ENCODE measurements at places on chromosomes 1 and 21.
A peak's percentile ranks its signal among the peaks of the same experiment; 100 is the strongest.

DNA sequence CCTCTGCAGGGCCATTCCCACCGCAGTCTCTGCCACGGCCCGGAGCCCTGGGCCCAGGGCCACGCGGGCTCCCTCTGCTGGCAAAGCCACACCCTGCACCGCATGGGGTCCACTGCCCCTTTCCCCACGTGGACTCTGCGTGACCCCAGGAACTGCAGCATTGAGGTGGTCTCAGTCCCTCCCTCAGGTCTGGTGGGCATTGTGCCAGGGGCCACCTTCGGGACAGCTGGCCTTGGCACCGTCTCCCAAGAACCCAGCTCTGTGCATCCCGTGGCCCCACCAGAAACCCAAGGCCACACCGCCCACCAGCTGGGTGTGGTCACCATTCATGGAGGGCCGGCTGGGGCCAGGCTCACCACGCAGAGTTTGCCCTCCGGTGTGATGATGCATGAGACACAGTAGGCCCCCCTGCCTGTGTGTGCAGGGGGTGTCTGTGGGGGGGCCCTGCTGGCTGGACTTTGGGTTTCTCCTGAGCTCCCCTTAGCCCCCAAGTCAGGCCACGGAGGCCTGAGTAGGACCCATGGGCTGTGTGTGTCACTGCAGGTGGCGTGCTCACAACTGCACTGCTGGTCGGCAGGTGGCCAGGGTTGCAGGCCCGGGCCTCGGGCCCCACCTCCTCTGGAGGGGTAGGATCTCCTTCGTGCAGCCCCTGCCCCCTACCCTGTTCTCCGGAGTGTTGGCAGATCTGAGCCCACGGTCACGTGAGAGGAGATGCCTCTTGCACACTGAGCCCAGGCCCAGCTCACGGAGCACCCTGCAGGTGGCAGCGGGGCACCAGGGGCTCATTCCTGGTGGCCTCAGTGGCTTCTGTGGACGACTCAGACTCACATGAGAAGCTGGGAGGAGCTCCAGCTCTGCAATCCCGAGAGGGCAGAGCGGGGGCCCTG, 5.8 kb downstream of the VWA1 start:
- peak; percentile 50 for DNase-seq

DNA sequence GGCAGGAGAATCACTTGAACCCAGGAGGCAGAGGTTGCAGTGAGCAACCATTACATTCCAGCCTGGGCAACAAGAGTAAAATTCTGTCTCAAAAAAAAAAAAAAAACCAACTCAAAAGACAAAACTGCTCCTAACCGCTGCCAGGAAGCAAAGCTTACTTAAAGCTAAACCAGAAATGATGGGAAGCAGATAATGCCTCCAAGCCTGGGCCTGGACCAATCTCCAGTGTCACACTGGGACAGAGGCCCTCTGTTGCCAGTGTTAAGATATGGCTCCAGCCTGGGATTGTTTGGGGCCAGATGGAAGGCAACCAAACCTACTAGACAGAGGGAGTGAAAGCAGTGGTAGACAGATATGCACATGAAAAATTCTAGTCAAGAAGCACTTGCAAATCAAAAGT, 36.9 kb downstream of the NSL1 start:
- peak; percentile 5 for DNase-seq

DNA sequence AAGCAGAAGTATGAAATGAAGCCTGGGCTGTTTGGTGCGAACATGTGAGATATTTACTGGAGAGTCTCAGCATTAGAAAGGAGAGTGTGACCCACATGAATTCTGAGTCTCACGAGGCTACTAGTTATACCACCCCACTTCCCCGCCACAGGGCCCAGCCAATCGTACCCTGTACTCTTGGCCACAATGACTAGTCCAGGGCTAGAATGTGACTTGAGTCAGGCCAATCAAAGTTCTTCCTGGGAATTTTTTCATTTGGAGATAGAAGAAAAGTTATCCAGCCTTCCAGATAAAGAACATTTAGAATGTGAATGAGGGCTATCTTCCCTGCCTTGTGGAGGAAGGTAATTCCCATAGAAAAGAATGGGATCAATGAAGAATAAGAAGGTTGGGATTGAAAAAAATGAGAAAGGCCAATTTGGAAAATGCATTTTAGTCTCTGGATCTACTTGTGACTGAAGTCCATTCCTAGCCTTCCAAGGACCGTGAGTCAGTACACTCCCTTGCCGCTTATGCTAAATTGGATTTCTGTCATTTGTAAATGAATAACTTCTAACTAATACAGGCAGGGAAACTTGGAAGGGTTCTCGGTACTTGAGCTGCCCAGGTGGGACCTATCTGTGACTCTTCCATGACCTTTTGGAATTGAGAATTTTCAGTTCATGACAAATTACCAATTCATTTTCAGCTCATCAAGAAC, 12.3 kb upstream of the RIMKLA start:
- DNase-seq, result no peak

GRCh38 chr1:62218604-62219003, 24.0 kb downstream of the L1TD1 start:
- no peak for DNase-seq

GRCh38 chr1:5915587-5916571, 76.3 kb downstream of the NPHP4 start:
- no peak for DNase-seq

GRCh38 chr1:7422561-7422960, 348.5 kb upstream of the VAMP3 start:
- no peak for DNase-seq

GRCh38 chr1:98035602-98036002, 114.8 kb upstream of the DPYD start:
- DNase-seq, result no peak

GRCh38 chr1:88528792-88529191, 155.3 kb upstream of the PKN2 start:
- DNase-seq, result no peak

GRCh38 chr1:96845464-96845863, 123.9 kb downstream of the PTBP2 start:
- no peak for DNase-seq

DNA sequence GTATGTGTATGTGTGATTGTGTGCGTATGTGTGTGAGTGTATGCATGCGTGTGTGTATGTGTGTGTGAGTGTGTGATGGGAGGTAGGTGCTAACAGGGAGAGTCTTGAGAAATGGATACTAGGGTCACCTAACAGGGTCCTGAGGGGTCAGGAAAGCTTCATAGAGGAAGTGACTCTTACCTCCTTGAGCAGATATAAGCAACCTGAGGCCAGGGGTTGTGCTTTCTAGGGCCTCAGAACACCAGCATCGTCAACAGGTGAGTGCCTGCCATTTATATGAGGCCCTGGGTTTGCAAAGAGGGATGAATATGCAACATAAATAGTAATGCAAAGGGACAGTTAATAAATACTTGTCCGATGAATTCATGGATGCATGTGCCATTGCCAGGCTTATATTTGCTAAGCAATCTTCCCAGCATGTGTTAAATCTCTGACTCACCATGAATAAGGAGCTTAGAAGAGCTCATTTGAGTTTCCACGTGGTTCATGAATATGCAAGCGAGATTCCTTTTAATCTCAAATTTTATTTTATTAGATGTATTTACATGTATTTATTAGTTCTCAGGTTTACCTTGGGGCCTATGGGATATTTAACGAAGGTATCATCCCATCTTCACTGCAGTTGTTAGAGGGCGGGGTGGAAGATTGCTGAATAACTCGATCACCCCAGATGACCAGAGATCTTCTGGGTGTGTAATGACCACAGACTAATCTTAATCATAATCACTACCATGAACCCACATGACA, 438.3 kb downstream of the CAMTA1 start:
- DNase-seq, result no peak

Data from NCI-H524 (cell line).